ENCODE measurements at places on chromosomes 4 and X. TPM values are rescaled to one million over a fixed set of nuclear protein-coding genes. Genes with fewer than 3 reads are reported as not detected.

Gene ADAM29
- not detected for polyA plus RNA-seq

Gene P2RY10
- polyA plus RNA-seq: 0.54 TPM

- no peak for DNase-seq
Observed at GRCh38 chr4:120435179-120435578, 368.5 kb upstream of the MAD2L1 start.

- no peak for DNase-seq
Observed at GRCh38 chr4:145720656-145721055, 40.7 kb downstream of the C4orf51 start.

- DNase-seq: no peak
Observed at GRCh38 chr4:176438401-176438800, 118.6 kb downstream of the SPCS3 start.

DNA sequence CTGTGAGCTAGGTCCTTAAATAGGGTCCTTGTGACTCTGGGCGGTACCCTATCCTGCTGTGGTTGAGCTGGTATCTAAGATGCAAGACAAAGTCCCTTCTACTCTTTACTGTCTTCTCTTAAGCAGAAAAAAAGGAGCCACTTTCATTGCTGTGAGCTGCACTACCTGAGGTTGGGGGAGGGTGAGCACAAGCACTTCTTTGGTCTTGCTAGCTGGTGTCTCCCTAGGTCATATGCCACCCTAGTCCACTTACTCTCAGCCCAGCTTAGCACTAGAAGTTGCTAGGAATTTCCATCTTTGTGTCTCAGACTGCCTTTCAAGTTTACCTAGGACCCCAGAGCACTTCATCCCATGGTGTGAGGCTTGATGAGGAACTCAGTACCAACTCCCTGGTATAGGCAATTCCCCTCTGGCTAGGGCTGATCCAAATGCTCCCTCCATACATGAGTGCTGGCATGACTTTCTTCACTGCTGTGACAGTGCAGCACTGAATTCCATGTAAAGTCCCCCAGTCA is 343.6 kb upstream of the CT83 start:
- no peak for DNase-seq

Data from hindlimb muscle (tissue), 1 donor.